ENCODE measurements at places on chromosomes 1 and 21. TPM values are rescaled to one million over a fixed set of nuclear protein-coding genes. Genes with fewer than 3 reads are reported as not detected.

DNA sequence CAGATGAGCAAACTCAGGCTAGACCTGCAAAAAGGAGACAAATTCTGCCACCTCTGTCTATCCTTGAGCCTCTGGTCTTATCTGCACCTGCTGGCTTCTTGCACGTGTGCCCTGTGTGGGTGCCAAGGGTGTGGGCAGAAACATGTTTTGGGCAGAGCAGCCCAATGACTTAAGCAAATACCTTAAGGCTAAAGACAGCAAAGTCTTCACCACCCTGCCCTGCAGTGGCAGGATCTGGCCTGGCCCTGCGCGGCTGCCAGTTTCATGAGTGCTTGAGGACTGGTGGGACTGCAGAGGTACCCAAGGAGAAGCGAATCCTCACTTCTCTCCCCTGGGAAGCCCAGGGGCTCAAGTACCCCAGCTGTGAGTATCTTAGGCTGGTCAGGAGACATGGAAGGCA, 3.8 kb upstream of the SLC26A9 start:
- no peak for DNase-seq

GRCh38 chr1:112714313-112715263, 544 bp downstream of the PPM1J start:
- DNase-seq: no peak

- no peak for DNase-seq
Measured at GRCh38 chr1:118985640-118986554, 2.2 kb downstream of the TBX15 start.

DNA sequence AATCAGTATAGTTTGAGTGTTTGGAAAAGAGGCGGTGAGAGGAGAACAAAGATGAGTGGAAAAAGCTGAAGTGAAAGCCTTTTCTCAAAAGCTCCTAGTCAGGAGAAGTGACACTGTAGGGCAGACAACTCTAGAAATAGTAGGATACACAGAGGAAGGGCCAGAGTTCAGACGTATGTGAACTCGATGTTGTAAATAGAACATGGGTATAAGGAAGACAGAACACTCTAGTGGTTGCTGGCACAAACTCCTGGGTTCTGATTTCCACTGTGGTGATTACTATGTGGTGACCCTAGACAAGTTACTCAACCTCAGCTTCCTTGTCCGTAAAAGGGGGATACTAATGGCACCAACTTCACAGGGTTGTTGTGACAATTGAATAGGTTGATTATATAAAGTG, 30.2 kb upstream of the MGST3 start:
- DNase-seq: no peak

The JAM2 gene
- total RNA-seq: 1.4 TPM

DNA sequence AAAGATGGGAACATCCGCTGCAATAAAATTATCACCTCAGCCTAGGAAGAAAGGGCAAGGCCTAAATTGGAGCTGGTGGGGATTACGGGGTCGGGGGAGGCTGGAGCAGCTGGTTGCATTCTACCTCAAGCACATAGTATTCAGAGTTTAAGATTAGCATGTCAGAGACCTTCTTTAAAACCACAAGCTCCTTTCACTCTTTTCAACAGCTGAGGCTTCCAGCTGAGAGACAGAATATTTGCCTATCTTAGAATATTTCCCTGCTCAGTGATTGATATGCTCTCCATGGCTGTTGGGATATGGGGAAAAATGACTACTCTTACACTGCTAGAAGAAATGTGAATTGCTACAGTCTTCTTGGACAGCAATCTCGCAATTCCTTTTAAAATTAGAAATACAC, 248.6 kb downstream of the TBX15 start:
- no peak for DNase-seq

DNA sequence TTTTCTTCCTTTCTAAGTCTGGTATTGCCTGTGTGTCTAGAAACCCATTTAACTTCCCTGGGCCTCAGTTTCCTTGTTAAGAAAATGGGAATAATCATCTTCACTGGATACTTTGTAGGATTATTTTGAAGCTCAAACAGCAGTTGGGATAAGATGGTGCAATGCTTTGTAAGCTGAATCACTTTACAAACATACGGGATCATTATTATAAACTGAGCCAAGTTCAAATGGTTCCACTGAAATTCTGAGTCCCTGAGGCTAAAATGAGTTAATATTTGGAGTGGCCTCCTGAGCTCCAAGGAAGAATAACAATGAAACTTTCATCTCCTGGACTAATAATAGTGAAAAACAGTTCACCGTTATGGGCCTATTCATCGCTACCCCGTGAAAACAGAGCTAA, 388.0 kb downstream of the PLPP3 start:
- no peak for DNase-seq

GRCh38 chr1:116292929-116293725, 79.9 kb upstream of the ATP1A1 start:
- DNase-seq: no peak

The MPZ gene
- 1.5 TPM for total RNA-seq

DNA sequence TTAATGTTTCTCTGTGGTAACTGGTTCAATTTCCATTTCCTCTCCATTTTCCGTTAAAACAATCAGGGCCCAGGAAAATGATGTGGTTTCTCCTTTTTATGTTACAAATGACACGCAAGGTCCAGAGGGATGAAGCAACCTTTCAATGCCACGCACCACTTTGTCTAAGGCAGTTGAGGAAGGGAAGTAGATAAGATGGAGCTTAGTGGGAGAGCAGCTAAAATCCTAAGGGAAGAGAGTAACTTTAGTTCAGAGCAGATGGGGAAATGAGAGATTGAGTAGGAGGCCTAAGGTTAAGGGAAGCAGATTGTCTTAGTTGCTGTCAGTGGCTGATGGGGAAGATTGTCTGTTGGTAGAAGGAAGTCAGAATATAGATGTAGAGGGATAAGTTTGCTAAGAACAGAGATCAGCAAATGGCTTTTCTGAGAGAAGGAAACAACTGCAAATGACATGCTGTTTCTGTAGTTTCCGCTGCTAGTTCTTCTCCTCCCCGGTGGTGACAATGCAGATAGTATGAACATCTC, 660 bp downstream of the CD1C start:
- no peak for DNase-seq

DNA sequence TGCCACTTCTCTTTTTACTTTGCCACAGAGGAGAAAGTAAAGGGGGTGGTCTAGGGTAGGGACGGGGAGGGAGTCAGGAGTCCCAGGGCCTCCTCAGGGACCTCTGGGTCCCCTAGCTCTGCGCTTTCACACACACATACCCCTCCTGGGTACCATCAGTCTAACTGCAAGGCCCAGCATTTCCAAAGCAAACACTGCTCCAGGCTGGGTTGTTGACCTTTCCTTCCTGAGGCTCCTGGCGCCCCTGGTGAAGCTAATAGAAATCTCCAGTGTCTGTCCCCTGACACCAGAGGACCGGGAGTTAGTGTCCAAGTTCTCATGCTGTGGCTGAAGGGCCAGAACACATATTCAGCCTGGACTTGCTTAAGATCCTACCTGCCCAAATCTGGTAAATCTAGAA, 3.9 kb downstream of the TMEM63A start:
- DNase-seq: no peak

DNA sequence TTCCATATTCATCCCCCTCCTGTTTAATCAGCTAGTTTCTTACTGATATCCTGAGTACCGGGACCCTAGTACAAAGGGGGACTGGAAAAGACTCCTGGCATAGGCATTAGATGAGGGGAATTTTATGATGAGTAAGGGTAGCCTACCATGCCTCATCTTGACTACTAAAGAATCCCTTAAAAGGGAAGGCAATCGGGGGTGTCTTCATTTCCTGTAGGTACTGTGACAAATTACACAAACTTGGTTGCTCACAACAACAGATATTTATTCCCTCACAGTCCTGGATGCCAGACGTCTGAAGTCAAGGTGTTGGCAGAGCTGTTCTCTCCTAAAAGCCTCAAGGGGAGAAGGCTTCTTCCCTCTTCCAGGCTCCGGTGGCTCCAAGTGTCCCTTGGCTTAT, 28.9 kb upstream of the RUNX1 start:
- no peak for DNase-seq

GRCh38 chr1:11098931-11099309, 749 bp downstream of the EXOSC10 start:
- no peak for DNase-seq

The IL24 gene
- total RNA-seq: not detected

DNA sequence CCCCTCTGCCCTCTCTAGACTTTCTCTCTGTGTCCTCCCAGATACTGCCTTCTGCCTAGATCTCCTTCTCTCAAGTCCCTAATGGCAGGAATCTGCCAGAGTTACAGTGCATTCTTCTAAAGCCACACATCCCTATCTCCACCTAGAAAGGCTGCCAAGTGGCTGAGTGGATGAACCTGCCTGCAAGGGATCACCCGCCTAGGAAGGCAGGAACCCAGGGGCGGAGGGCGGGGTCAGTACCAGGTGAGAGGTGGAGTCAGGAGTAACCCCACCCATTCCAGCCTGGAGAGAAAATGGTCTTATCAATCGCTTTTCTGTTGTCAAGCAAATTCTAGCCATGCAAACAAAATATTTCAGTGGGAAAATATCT, 60.8 kb downstream of the BCAR3 start:
- no peak for DNase-seq

DNA sequence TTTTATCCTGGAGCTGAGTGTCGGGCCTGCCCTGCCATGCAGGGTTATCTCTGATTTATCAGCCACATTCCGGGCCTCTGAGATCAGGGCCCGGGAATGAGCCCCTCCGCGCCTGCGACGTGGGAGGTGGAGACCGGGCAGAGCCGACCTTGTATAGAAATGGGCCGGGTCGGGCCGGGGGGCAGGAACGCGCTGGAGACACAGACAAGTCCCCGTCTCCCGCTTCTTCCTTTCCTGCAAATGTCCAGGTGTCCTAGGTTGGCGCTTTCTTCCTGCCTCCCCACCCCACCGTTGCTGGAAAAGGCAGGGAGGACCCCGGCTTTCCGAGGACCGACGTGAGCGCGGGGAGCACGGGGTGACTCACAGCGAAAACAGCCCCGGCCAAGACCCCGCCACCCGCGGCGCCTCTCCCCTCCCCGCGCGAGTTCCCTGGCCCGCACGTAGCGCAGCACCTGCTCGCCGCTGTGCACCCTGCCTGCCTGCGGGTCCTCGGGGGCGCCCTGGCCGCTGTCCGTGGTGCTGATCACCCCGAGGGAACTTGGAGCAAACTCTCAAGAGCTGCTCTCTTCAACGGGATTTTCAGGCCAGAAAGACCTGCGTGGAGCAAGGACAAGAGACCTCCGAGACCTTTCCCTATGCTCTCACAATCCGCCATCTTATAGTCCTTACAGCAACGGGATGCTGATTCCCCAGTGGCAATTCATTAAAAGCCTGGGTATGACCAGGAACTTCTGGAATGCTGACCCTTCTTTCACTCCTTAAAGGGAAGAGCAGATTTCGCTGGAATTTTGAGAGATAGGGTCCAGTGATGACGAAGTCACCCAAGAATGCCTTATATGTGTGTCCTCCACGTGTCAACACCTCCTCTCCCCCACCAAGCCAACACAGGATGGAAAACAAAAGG, 475 bp upstream of the NPPB start:
- peak; percentile 68 for DNase-seq

DNA sequence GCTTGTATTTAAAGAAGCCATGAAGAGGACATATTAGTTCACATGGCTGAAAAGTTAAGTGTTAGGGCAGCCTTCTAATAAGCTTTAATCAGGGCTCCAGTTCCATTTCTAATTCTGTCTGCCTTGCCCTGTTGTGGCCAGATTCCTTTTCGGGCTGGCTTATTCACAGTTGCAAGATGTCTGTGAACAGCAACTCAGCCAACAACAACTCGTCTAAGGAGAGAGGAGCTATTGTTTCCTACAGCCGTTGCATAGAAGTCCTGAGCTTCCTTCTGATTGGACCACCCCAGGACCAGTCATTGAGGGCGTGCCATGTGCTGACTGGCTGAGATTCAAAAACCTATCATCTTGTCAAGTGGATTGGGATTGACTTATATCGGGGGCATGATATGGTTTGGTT, 18.6 kb upstream of the COQ8A start:
- DNase-seq: no peak

The TMEM240 gene
- total RNA-seq: 1.4 TPM

- DNase-seq: no peak
Measured at GRCh38 chr21:28487455-28488070, 505.1 kb downstream of the LTN1 start.

GRCh38 chr1:55120538-55120937, 81.2 kb downstream of the PCSK9 start:
- no peak for DNase-seq

DNA sequence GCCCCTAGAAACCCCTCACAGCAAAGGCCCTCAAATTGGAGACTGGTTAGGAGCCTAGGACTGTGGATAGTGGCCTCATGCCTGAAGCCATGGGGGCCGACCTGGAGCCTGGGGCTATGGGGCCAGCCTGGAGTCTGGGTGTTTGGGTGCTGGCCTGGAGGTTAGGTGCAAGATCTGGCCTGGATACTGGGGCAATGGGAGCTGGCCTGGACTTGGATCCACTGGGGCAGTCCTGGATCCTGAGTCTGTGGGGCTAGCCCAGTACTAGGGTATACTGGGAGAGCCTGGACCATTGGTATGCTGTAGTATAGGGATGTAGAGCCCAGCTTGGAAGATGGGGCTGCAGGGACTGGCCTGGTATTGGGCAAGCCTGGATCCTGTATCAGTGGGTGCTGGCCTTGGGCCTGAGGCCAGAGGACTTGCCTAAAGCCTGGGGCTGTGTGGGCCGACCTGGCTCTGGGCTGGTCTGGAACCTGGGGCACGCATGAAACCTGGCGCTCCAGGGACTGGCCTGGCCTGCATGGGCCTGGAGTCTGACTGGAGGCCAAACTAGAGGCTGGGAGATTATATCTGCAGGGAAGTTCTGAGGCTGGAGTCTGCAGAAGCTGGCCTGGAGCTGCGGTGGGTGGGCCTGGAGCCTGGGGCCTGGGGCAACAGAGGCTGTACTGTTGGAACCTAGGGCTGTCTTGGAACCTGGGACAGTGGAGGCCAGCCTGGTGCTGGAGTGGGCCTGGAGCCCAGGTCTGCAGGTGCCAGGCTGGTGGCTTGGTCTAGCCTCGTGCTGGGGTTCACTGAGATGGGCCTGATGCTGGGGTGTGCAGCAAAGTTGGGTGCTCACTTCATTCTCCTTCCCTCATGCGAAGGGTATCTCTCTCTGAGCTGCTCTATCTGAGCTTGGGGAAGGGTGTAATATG, 12.6 kb upstream of the DENND1B start:
- DNase-seq: no peak

DNA sequence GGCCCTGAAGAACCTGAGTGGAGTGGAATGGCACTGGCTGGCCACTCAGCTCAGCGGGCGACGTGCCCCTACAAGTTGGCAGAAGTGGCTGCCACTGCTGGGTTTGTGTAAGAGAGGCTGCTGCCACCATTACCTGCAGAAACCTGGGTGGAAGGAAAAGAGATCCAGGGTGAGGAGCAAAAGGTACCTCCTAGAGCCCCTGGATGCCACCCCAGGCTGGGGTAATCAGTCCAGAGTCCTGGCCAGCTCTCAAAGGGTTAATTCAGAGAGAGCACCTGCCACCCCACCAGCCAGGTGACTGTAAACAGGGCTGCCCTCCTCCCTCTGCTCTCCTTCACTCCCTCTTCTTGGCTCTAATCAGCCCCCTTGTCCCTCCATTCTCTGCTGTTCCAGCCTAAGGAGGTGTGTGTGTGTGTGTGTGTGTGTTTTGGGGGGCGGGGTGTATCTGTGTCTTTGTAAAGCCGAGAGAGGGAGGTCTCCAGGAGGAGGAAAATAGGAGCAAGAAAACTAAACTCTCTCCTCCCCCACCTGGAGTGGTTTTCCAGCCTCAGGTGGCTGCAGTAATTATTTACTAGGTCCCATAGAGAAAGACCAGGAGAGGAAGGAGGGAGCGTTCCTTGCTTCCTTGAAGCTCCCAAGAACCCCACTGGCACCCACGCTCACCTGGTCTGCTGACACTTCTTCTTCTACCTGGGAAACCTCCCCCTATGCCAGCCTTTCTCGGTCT, 12.6 kb downstream of the TRIM46 start:
- no peak for DNase-seq

The ADAMTSL4 gene
- 0.25 TPM for total RNA-seq

All from dermis microvascular lymphatic vessel endothelial cell (primary cell).